ENCODE measurements at places on chromosomes 3 and 15. TPM values are rescaled to one million over a fixed set of nuclear protein-coding genes. Genes with fewer than 3 reads are reported as not detected.
A peak's percentile ranks its signal among the peaks of the same experiment; 100 is the strongest.

DNA sequence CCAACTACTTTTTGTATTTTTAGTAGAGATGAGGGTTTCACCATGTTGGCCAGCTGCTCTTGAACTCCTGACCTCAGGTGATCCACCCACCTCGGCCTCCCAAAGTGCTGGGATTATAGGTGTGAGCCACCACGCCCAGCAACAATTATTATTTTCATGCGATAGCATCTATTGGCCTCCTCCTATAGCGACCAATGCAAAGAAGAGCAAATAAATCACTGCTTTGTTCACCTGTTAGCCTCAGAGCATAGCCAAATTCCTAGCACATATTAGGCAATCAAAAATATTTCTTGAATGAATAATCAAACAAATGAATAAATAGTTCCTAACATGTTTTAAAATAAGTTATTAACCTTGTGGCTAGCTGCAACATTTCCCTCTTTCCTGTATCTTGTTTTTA is 36.8 kb upstream of the TNFSF10 start:
- H3K4me3 ChIP-seq = no peak overlapping the region
- DNase-seq = no peak
- H3K36me3 ChIP-seq = no peaks in the 10 kb centered on the region

GRCh38 chr3:182058488-182058887 is 346.8 kb downstream of the SOX2 start:
- no peak overlapping the region for H3K4me3 ChIP-seq
- no peaks in the 10 kb centered on the region for H3K36me3 ChIP-seq
- no peak for DNase-seq

DNA sequence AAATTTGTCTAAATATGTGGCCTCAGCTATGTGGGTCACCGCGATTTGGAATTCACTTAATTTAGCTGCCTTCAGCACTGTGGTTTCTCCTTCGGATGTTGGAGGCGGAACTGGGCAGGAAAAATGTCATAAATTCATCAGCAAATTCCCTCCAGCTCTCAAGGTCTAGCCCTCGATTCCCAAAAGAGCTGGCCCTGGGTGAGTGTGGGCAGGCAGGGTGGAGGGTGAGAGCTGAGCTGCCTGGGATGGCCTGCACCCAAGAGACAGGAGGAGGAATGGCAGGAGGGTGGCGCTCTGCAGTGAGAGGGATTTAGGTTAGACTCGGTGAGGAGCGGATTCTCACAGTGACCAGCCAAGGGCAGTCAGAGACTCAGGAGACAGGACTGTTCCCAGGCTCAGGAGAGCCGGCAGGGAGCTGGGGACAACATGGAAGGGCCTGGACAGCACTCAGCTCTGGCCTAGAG is 57.1 kb downstream of the FEM1B start:
- no peaks in the 10 kb centered on the region for H3K27me3 ChIP-seq
- no peak overlapping the region for H3K27ac ChIP-seq
- DNase-seq = no peak
- no peak overlapping the region for H3K4me3 ChIP-seq
- no peaks in the 10 kb centered on the region for H3K36me3 ChIP-seq

Gene PSTPIP1
- total RNA-seq = 225 TPM

Gene CDC25A
- total RNA-seq = not detected

DNA sequence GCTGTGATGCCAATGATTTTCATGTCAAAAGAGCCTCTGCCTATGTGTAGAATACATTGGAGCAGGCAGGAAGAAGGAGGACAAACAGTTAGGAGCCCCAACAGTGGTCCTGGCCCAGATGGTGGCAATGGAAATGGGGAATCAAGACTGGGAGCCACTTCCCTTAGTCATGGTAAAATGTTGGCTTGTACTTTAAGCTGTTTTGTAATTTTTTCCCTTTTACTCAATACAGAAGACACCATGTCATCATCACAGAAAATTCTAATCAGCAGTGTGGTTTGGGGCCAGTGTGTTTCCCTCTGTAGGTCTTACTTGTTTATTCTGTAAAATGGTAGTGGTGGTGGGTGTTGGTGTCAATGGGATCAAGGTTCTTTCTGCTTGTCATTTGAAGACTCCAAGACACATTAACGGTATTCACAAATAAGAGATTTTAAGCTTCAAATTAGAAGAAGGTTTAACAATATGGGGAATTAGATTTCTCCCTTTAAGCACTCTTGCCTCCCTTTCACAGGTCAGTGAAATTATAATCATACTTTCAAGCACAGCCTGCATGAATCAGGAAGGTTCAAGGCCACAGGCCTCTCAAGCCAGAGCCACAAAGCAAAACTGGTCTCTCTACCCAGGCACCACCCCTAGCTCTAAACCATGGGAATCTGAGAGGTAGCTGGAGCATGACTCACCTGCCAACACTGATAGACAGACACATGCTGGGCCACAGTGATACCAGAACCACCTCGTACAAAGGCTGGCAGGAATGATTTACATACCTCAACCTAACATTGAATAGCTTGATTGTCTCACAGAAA is 24.9 kb downstream of the SIAH2 start:
- peaks cover 20% of the 10 kb centered on the region for H3K36me3 ChIP-seq
- DNase-seq = no peak

- H3K27ac ChIP-seq = no peak overlapping the region
- no peak overlapping the region for H3K4me3 ChIP-seq
- H3K4me1 ChIP-seq = no peaks in the 10 kb centered on the region
- no peaks in the 10 kb centered on the region for H3K36me3 ChIP-seq
Measured at GRCh38 chr3:131806736-131807135, 228.1 kb downstream of the CPNE4 start.

GRCh38 chr3:184126006-184126405 is 9.2 kb upstream of the EIF2B5 start:
- H3K36me3 ChIP-seq = no peaks in the 10 kb centered on the region
- no peak for DNase-seq
- H3K27me3 ChIP-seq = no peaks in the 10 kb centered on the region
- H3K27ac ChIP-seq = no peak overlapping the region
- no peak overlapping the region for H3K4me3 ChIP-seq

Gene GOLGA8M
- total RNA-seq = 3.1 TPM

Gene RETNLB
- total RNA-seq = not detected

Gene TMOD2
- total RNA-seq = 20.3 TPM

Gene MYLK
- not detected for total RNA-seq

Gene TMA7
- total RNA-seq = 310 TPM

DNA sequence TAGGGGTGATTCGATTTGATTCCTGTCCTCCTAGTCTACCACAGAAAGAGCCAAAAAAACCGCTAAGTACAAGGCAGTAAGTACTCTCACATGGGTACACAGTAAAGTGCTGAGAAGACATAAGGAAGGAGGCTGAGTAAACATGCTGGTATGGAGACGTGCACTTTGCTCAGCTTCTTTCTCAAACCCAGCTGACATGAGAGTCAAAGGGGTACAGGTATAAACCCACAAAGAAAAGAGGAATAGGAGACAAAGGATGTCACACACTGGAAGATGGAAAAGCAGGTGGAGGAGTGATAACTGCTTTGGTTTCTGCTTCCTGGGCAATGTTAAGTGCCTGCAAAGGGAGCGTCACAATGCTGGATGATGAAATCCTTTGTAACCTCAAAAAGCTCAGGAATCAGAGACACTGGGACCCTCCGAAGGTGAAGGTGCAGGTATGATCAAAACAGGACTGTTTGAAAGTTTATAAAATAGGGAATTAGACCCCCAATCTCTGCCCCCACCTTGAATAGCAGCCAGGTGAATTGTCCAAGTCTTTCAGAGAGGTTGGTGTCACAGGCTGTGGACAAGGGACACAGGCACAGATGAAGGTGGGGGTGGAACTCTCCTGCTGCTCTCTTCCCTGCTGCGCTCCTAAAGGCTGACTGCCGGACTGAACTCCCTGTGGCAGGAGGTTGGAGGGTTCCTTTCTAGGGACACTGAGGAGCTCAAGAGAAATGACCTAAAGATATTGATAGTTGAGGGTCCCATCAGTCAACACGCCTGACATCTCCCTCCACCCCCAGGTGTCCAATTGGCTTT is 101.8 kb downstream of the RAB11A start:
- H3K36me3 ChIP-seq = no peaks in the 10 kb centered on the region
- no peaks in the 10 kb centered on the region for H3K4me1 ChIP-seq
- H3K27ac ChIP-seq = no peak overlapping the region
- H3K4me3 ChIP-seq = no peak overlapping the region

DNA sequence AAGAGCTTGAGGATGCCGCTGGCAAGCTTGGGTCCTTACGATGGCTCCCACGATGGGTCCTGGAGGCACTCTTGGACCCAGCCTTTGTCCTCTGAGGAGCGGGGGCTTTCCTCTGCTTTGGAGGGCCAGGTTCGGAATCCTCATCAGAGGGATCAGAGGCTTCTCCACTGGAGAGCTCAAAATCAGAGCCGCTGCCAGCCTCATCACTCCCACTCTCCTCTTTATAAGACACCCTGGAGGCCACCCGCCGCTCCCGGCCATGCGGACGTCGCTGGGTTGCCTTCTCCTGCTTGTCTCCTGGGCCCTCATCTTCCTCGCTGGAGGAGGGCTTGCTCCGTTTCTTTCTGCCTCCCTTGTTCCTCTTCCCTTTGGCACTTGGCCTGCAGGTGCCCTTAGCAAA is 20.0 kb downstream of the XPC start:
- no peaks in the 10 kb centered on the region for H3K4me1 ChIP-seq
- no peak overlapping the region for H3K27ac ChIP-seq
- H3K27me3 ChIP-seq = no peaks in the 10 kb centered on the region
- no peak overlapping the region for H3K4me3 ChIP-seq
- no peak for DNase-seq
- H3K36me3 ChIP-seq = peaks cover 83% of the 10 kb centered on the region

GRCh38 chr15:40495516-40495915 is 24.7 kb downstream of the CHST14 start:
- H3K36me3 ChIP-seq = no peaks in the 10 kb centered on the region
- peaks cover 19% of the 10 kb centered on the region for H3K4me1 ChIP-seq
- DNase-seq = no peak
- no peak overlapping the region for H3K4me3 ChIP-seq
- no peak overlapping the region for H3K27ac ChIP-seq

DNA sequence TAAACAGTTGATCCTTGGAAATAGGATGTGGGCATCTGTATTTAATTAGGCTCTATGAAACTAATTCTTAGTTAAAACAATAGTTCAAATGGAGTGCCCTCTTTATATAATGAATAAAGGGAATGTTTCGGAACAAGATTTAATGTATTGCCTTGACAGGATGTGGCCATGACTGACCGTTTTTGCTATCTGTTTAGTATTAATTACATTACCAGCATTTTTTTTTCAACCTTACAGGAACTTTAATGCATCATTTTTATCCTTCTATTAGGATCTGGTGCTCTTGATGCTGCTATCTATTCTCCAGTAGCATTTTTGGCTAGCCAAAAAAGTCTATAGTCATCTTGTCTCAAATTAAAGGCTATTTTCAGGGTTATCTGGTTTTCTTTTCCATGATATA is 340.9 kb downstream of the GRM7 start:
- H3K27ac ChIP-seq = no peak overlapping the region
- no peaks in the 10 kb centered on the region for H3K27me3 ChIP-seq
- H3K4me1 ChIP-seq = no peaks in the 10 kb centered on the region
- DNase-seq = no peak
- H3K36me3 ChIP-seq = no peaks in the 10 kb centered on the region
- H3K4me3 ChIP-seq = no peak overlapping the region

Gene KLHL6
- total RNA-seq = 56.1 TPM

- H3K4me1 ChIP-seq = peaks cover 77% of the 10 kb centered on the region
- no peaks in the 10 kb centered on the region for H3K27me3 ChIP-seq
- H3K4me3 ChIP-seq = no peak overlapping the region
Measured at GRCh38 chr15:38691965-38692788, 127.6 kb upstream of the RASGRP1 start.

Gene GOLGA8J
- total RNA-seq = 0.20 TPM

DNA sequence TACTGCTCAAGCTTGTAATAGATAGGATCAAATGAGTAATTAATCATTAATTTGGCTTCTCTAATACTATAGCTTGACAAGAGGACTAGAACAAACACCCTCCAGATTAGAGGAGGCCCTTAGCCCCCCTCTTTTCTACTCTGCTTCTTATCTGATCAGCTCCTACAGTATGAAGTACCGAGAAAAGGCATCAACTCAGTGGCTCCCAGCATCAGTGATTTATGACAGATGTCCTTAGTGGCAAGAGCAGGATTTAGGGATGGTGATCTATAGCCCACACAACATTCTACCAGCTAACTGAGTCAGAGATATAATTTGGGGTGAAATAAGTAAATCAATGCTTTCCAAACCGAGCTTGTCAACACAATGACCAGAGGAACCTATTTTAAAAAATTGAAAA is 541.1 kb downstream of the NLGN1 start:
- DNase-seq = no peak
- no peak overlapping the region for H3K4me3 ChIP-seq
- H3K27ac ChIP-seq = no peak overlapping the region
- no peaks in the 10 kb centered on the region for H3K27me3 ChIP-seq

- H3K27me3 ChIP-seq = no peaks in the 10 kb centered on the region
- peak overlapping the region; percentile 97 for H3K4me3 ChIP-seq
- peak overlapping the region; percentile 60 for H3K27ac ChIP-seq
- H3K4me1 ChIP-seq = peaks cover 38% of the 10 kb centered on the region
- DNase-seq = no peak
Measured at GRCh38 chr15:39783244-39783820, 691 bp upstream of the FSIP1 start.

- H3K27me3 ChIP-seq = no peaks in the 10 kb centered on the region
- H3K4me1 ChIP-seq = peaks cover 6% of the 10 kb centered on the region
- peaks cover 51% of the 10 kb centered on the region for H3K36me3 ChIP-seq
- peak; percentile 41 for DNase-seq
- no peak overlapping the region for H3K27ac ChIP-seq
- no peak overlapping the region for H3K4me3 ChIP-seq
Measured at GRCh38 chr3:38004415-38005075, 14.0 kb downstream of the VILL start.

Gene OR5K4
- total RNA-seq = not detected

Gene SUSD5
- total RNA-seq = not detected

DNA sequence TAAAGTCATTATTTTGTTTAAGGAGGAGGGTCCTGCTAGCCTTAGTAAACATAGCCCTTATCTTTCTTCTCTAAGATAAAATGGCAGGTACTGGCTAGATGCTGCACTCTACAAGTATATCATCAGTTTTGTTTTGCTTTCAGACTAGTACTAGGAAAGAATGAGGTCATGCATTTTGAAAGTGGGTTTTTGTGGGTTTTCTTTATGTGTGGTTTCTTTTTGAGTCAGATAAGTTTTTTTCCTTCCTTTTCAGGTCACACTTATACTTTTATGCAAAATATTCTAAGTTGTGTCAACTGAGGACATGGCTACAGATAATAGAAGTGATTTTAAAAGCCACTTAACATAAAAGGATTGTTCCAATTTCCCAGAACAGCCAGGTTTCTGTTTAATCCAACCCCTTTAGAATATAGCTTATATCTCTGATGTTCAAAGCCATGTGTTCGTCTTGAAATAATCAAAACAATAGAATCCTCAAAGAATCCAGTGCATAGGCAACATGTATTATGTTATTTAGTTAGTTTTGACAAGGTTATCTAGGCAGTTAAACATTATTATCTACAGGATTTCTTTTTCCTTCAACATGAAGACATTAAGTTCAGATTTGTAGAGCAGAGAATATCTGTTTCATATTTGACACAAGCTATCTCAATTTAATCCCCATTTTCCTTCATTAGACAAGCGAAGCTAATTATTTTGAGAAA is 406.2 kb downstream of the RBMS3 start:
- H3K27me3 ChIP-seq = no peaks in the 10 kb centered on the region
- no peaks in the 10 kb centered on the region for H3K4me1 ChIP-seq
- H3K4me3 ChIP-seq = no peak overlapping the region
- no peak overlapping the region for H3K27ac ChIP-seq
- no peak for DNase-seq
- no peaks in the 10 kb centered on the region for H3K36me3 ChIP-seq

- H3K4me3 ChIP-seq = no peak overlapping the region
- no peaks in the 10 kb centered on the region for H3K27me3 ChIP-seq
- H3K27ac ChIP-seq = no peak overlapping the region
- no peaks in the 10 kb centered on the region for H3K36me3 ChIP-seq
Measured at GRCh38 chr15:33994005-33994615, 25.8 kb downstream of the CHRM5 start.
